ENCODE measurements at places on chromosomes 11 and 22.
A peak's percentile ranks its signal among the peaks of the same experiment; 100 is the strongest.

- DNase-seq = no peak
Measured at GRCh38 chr22:49204599-49205482, 622.8 kb downstream of the BRD1 start.

- peak; percentile 20 for DNase-seq
Measured at GRCh38 chr22:29306835-29307595, 565 bp downstream of the GAS2L1 start.

DNA sequence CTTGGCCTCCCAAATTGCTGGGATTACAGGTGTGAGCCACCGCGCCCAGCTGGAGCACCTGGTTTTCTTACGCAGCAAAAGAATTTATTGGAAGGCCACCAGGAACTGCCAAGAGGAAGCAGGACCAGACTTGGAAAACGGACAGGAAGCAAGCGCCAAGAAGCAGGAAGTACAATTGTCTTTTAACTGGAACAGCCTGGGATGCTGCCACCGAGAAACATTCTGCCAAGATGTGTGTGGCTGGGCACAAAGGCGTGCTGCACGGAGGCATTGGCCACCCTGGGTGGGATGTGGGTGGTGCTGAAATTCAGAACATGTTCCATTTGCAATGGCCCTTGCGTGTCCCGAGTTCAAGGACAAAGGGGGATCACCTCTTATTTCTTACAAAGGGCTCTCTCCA is 15.4 kb downstream of the SLC3A2 start:
- no peak for DNase-seq

DNA sequence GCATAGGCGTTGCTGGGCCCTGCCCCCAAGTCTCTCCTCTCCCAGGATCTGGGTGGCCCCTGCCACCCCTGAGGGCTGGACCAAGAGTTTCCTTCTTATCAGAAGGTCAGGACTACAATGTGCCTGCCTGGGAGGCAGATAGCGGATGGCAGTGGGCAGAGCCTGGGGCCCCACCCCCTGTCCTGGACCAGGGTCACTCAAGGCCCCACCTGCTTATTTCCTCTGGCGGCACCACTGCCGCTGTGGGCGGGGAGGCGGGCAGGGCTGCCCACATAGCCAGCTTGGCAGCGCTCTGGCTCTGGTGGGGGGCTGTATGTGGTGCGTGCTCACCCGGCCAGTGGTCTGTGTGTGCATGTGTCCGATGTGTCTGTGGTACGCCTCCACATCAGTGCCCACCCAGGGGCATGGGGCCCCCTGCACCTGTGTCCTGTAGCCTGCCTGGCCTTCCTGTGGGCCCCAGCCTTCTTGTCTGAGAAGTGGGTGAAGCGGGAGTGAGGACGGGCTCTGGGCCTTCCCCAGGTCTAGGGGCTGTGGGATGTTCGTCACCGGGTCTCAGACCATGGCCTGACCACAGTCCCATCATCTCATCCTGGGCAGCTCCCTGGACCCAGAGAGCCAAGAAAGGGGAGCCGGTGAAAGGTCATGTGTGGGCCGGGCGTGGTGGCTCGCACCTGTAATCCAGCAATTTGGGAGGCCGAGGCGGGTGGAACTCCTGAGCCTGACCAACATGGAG is 3.0 kb downstream of the GAS2L1 start:
- DNase-seq = no peak

DNA sequence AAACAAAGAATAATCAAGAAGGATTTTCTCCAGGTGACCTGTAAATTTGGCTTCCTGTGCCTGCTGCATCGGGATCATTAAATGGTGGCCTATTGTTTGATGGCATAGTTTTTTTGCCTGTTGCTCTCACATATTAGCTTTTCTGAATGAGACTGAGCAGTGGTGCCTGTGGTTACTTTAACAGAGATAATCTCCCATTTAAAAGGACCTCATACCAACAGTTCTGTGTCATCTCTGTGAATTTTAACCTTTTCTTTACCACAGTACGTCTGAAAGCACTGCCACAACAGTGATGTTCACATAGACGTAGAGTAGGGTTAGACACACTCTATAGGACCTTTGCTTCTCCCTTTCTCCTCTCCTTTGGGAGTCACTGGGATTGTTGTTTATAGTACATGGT is 22.9 kb upstream of the RCE1 start:
- no peak for DNase-seq

GRCh38 chr11:92480499-92480898 is 255.9 kb downstream of the FAT3 start:
- no peak for DNase-seq

DNA sequence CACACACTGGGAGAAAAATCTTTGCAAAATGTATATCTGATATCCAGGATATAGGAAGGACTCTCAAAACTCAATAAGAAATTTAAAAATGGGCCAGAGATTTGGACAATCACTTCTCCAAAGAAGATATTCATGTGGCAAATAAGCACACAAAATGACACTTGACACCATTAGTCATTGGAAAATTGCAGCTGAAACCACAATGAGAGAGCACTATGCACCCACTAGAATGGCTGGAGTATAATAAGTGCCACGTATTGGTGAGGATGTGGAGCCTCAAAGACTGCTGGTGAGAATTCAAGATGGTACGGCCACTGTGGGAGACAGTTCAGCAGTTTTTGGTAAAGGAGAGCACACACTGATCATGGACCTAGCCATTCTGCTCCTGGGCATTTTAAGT is 12.8 kb upstream of the OSBPL5 start:
- no peak for DNase-seq

- DNase-seq = no peak
Measured at GRCh38 chr11:64619811-64620380, 28.9 kb downstream of the SLC22A12 start.

- no peak for DNase-seq
Measured at GRCh38 chr11:72996959-72997358, 145.2 kb downstream of the FCHSD2 start.

DNA sequence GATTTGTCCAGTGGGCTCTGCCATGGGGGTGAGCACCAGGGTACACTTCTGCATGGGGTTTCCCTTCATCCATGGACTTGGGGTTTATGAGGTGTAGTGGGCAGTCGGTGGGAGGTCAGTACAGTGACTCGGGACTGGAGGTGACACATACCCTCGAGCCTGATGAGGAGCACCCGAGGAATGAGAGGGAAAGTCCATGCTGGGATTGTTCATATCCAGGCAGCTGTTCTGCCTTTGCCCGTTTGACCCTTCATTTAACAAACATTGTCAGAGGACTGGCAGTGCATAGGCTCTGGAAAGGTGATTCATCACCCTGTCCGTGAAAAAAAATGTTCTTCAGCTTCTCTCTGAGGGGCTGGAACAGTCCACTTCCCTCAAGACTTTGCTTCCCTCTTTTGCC is 2.7 kb downstream of the NAV2 start:
- no peak for DNase-seq

GRCh38 chr22:24003887-24004286 is 1.4 kb downstream of the GSTT4 start:
- DNase-seq = no peak

DNA sequence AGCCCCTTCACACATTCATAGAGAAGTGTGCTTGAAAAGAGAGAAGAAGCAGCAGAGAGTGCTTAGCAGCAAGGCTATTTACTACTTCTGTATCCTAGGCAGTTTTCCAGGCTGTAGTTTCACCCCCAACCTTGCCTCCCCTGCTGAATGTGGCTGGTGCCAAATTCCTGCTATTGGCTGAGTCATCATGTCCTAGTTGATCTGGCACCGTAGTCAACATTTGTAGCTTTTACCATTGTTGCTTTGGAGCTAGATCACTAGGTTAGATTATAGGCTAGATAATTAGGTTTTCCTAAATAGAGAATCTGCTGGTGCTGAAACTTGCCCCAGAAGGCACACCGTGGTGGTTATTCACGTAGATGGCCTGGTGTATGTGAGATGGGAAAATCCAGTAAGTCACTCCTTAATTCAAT is 32.7 kb downstream of the ARHGAP42 start:
- DNase-seq = no peak

DNA sequence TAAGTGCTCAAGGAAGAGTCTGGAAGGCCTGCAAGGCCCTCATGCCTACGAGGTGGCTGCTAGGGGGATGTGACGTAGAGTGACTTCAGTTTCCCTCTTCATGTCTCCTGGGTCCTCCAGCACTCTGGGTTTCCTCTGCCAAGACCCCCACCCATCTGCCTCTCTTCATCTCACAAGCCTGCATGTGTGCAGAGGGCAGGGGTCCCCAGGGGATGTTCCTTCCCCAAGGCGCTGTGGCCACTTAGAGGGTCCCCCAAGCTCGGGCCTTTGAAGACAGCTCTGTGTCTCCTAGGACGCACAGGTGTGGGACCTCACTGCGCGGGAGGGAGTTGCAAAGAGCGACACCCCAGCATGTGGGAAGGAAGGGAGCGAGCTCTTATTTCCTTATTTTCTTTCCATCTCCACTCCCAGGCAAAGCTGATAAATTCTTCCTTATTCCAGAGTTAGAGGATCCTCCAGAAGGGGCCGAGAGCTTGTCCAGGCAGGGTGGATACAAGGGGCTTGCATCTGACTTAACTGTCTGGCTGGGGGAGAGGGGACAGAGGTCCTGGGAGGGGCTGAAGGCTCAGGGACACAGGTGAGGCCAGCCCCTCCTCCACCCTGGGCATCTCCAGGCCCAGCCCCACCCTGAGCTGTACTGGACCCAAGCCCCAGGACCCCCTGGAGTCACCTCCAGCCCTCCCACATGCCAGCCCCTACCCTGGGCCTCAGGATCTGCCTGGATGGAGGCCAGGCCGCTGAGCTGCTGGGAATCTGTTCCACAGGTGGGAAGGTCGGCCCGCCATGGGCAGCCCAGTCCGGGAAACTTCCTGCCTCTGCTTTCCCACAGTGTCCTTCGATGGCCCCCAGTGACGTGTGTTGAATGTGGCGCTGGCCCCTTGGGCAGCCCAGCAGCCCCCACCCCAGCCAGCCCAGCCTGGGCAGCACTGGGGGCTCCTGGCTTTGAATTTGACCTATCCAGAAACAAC is 59.7 kb upstream of the KCNQ1OT1 start:
- DNase-seq = no peak

DNA sequence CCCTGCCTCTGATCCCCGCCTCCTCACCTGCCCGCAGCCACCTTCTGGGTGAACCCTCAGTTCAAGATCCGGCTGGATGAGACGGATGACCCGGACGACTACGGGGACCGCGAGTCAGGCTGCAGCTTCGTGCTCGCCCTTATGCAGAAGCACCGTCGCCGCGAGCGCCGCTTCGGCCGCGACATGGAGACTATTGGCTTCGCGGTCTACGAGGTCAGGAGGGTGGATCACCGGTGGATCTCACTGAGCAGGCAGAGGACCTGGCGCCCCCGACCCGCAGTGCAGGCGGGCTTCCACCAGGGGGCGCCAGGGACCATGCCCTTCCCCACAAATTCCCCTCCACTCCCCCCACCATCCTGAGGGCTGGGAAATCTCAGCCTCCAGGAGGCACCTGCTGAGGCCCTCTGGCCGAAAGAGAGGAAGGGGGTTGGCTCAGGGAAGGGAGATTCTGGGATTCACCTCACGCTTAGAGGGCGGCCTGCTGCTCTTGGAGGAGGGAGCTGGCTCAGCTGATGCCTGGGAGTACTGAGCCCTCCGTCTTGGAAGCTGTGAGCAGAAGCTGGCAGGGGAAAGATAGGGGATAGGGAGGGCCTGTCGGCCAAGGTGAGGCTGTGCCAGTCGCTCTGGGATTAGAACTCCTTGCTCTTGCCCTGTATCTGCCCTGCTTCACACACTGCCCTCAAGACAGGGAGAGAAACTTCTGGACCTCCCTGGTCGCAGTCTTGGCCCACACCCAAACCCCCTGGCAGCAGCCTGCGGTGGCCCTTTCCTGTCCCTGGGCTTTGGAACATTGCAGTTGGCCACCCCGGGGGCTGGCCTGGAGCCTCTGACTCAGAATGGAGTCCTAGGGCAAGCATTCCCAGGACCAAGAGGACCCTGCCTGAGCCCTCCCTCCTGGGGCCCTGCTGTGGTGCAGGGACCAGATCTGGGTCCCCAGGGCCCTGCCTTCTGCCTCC is 23.2 kb downstream of the CAPN1 start:
- DNase-seq = peak; percentile 41

DNA sequence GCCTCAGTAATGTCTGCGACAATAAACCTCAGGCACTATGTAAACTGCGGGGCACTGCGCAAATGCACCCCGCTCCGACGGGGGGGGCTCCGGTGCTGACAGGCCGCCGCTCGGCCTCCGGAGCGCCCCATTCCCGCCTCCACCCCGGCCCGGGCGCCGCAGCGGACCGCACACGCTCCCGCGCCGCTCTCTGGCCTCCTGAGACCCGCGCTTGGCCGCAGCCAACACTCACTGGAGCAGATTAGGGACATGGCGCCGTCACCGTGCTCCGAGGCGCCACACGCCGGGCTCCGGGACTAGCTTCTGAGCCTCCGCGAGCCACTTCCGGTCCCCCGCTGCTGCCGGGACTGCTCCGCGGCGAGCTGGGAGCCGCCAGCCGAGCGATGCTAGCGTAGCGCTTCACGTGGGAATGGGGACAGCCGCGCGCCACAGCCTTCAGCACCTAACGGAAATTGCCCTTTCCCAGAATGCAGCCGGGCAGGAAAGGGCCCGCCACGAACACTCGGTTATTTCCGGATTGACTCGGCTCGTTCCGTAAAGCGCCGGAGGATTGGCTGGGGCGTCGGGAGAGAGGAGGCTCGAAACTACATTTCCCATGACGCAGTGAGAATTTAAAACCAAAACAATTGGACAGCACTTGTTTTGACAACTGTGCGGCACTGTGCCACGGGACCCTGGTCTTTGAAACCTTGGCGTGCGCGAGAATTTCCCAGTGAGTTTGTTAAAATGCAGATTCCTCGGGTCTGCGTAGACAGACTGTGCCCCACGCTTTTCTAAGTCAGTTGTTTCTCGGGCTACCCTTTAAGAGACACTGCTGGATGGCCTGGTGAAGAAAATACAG is at the start of gene PRPF19:
Gene PRPF19 (minus strand): TSS at position 454 of the 841 bp plus-strand sequence. CDS start 203 bp downstream, at position 251.
- DNase-seq = peak; percentile 98

GRCh38 chr11:93464927-93465540 is 78.2 kb downstream of the SMCO4 start:
- DNase-seq = no peak

DNA sequence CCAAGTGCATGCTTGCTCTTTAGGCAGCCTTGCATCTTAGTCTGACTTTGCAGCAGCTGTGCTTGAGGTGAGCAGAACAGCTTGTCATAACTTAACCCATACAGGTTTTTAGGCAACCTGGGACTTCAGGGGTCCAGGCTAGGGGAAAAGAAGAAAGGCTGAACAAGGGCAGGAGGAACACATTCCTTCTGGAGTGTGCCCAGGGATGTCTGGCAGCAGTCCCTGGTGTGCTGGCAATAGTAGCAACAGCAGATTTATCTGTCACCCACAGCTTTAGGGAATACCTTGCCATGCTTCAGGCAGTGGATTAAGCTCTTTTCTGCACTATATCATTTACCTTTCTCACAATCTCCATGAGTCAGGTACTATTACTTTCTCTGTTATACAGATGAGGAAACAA is 513.0 kb downstream of the RAB38 start:
- no peak for DNase-seq

- DNase-seq = no peak
Measured at GRCh38 chr11:113615773-113616172, 90.3 kb downstream of the TMPRSS5 start.

- peak; percentile 53 for DNase-seq
Measured at GRCh38 chr22:24803064-24803542, 2.9 kb upstream of the SGSM1 start.

All from CD4-positive, alpha-beta T cell treated with Interleukin-1 beta for 1 hour (primary cell).